ENCODE measurements at places on chromosomes 3 and 15.
A peak's percentile ranks its signal among the peaks of the same experiment; 100 is the strongest.

DNA sequence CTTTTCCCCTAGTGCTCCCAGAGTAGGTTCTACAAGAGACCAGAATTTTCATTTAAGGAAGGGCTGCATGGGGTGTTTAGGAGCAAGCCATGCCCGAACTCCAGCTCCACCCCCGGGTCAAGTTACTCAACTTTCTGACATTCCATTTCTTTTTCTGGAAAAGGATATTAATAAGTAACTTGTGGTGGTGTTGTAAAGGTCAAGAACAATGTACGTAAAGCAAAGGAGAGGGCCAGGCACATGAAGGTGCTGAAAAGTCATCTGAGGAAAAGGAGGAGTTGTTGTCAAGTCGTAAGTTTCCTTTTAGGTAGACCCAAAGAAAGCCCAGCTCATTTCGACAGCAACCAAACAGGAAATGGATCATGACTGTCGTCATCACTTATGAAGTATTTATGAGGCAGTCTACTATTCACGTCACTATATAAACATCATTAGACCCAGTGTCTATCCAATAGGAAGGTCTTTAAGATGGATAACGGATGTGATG, 319.6 kb upstream of the IL12A start:
- DNase-seq = no peak

GRCh38 chr3:193129607-193130006, 111.4 kb upstream of the PLAAT1 start:
- DNase-seq = no peak

- DNase-seq = no peak
These were observed 47.9 kb downstream of the CDCP1 start for GRCh38 chr3:45098310-45098709.

DNA sequence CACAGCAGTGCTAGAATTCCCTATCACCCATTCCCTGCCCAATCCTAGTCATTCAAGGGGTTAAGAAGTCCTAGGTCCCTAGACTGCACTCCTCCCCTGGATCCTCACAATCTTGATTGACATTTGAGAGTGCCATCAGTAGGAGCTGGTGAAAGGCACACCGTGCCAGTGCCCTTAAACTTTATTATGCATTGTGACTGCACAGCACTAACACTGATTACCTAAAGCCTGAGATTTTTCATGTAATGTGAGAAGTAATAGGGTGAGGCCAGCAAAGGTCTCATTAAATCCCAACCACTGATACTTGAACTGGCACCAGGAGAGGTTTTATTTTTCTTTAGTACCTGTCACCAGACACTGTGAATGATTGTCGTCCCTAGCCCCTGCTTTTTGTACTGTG, 16.3 kb downstream of the GXYLT2 start:
- no peak for DNase-seq

DNA sequence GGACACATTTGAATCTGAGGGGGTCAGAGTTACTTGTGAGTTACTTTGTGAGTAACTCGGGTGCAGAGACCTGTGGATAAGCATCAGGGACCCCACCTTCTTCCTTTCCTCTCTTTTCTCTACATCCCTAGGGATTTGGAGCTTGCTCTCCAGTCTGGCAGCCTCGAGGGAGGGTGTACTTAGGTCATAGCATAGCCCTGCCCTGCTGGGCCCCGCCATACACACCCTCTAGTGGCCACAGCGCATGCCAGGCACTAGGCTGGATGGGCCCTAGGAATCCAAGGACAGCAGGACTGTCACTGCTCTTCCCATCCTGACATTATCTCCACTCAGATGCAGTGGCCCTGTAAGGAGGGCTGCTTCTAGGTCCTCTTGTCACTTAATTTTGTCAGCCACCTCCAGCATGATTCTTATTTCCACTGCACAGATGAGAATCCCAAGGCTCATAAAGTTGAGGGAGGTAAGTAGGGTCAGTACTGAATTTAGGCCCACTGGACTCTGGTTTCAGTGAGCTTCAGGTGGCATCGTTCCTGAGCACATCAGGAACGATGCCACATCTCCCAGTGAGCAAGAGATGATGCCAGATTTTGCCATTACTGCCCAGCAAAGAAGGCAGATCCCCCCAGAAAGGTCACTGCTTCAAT, 3.6 kb upstream of the SMAD6 start:
- peak; percentile 31 for DNase-seq

DNA sequence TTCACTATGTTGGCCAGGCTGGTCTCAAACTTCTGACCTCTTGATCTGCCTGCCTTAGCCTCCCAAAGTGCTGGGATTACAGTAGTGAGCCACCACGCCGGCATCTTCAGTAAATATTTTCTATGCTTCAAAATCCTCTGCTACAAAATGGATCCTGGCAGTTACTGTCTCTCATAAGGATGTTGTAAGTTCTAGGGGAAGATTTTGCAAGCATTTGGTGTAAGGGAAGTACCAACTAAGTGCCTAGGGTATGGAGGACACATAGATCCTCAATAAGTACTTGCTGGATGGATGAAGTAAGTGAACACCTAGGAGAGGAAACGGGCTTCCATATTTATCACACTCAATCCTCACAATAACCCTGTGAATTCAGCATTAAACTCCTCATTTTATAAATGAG, 6.6 kb downstream of the TM4SF4 start:
- DNase-seq = no peak

GRCh38 chr3:148880681-148881080, 15.6 kb downstream of the CPA3 start:
- no peak for DNase-seq

GRCh38 chr3:101513419-101513986, 491 bp upstream of the SENP7 start:
- no peak for DNase-seq

DNA sequence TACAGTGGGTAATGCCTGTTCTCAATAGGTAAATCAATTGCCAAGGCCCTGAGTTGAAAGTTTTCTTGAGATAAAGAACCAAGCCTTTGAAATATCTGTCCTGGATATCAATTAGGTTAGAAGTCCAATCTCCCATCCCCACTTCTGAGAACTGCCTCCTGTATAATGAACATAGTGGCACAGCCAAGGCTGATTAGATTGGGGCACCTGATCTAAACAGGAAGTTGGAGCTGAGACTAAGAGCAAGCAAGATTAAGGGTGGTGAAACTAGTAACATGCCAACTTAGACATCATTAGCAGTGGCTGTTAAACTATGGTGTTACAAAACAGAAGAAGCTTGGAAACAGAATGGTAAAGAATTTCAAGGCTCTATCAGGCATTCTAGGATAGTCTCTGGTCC, 137.7 kb upstream of the TMEM108 start:
- DNase-seq = no peak

DNA sequence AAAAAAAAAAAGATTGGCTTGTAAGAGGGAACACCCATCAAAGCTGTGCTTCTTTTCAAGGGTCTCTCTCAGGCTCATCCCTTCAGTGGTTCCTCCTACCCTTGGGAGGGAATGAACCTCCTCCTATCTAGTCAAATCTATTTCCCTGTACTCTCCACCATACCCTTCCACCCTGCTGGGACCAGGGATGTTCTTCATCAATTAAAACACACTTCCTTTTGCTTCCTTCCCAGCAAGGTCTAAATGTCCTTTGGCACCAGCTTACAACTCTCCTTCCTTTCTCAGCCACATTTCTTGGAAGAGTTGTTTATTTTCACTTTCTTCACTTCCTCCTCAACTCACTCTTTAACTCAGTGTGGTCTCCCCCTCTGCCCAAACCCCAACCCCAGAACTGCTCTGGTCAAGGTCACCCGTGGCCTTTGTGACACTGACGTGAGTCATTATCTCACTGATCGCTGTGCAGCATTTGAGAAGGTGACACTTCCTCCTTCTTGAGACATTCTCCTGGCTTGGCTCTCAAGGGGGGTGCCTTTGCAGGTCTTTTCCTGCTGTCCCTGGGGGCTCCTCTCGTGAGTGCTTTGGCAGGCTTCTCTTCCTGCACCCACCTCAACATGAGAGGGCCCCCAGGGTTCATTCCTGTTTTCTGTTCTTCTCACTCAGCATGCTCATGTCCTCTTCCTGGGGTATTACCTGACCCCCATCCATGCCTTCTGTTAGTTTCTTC, 210.5 kb upstream of the TLE3 start:
- DNase-seq = no peak

- no peak for DNase-seq
These were observed 69.6 kb downstream of the SEMA5B start for GRCh38 chr3:122957707-122958689.

GRCh38 chr15:34111488-34111887, 9.6 kb downstream of the PGBD4 start:
- DNase-seq = no peak

DNA sequence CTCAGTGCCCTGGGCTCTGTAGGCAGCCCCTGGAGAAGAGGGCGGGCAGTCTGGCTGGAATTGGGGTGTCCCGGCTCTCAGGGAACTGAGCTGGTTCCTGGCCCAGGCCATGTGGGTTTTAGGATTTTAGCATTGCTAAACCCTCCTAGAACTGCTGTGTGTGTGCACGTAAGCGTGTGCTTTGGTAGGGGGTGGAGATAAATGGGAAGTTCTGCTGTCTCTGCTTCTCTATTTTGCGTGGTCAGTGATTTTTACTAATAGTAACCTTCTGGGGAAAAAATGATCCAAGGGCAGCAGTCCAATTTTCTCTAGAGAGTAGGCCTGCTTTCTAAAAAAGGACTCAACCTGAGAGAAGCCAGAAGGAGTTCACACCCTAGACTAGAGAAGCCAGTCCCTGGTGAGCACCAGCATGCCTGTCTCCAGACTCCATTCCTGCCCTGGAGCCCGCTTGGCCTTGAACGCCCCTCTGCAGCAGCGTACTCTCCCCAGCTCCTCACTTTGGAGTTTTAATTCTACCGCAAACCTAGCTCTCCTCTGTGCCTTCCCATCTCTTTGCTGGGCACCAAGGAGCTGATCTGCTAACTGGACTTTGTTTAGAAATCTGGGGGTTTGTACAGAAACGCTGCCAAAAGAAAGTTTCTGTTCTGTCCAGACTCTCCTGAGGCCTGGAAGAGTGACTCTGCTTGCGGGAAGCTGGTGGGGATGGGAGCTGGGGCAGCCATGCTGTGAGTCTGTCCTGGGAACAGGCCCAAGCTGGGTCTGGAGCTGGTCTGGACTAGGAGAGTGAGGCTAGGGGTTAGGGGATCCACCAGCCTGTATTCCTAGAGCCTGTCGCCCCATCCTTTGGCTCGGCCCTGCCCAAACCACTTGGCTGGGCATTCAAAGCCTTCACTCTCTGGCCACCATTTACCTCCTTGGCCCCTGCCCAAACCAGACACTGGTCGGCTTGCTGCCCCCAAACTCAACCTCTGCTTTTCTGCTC, 19.7 kb downstream of the CORO2B start:
- DNase-seq = peak; percentile 18

DNA sequence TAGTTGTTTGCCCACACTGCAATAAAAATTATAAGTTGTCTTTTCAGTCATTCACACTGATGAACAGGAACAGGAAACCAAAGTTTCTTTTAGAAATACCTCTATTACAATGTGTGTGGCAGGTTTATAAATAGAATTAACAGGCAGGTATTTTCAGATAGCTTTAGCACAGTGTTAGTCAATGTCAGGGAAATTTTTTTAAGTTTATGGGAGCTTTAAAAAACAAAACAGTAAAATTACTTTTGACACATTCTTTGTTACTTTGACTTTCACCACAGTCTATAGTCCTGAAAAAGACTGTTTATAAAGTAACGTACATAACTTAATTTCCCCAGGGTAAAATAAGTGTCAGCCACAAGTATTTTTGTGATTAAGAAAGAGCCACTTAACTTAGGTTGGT, 38.1 kb downstream of the SERPINI1 start:
- no peak for DNase-seq

All from hippocampal formation (tissue), 2 donors.